ENCODE measurements at places on chromosomes 3 and 15.

DNA sequence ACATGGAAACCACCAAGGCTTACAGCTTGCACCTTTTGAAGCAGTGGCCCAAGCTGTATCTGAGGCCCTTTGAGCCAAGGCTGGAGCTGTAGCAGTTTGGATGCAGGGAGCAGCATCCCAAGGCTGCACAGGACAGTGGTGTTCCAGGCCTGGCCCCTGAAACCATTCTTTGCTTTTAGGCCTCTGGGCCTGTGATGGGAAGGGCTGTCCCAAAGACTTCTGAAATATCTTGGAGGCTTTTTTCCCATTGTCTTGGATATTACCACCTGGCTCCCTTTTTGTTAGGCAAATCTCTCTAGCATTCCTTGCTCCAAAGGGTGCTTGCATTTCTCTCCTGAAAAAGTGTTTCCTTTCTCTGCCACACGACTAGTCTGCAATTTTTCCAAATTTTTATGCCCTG is 302.8 kb upstream of the MDFIC2 start:
- no peak for DNase-seq

DNA sequence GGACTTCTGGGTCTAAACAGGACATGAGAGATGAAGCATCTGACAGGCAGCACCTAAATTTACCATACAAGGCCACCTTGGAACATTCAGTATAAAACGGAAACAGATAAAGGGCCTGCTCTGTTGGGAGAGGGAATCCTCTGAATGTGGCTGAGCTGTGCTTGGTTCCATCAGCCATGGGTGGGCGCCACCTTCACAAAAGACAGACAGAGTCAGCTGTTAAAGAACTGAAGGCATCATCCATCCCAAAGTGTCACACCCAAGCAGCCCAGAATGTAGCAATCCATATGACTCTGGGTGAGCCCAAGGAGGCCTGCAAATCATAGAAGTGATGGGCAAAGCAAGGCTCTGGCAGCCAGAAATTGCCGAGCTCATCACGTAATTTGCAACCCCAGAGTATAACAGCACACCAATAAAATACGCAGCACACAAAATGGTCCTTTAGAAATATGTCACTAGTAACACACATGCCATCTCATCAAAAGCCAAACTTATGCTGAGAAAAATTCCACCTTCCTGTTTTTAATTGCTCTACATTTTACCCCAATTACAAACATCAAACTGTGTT is 24.8 kb upstream of the RBP1 start:
- DNase-seq = no peak

DNA sequence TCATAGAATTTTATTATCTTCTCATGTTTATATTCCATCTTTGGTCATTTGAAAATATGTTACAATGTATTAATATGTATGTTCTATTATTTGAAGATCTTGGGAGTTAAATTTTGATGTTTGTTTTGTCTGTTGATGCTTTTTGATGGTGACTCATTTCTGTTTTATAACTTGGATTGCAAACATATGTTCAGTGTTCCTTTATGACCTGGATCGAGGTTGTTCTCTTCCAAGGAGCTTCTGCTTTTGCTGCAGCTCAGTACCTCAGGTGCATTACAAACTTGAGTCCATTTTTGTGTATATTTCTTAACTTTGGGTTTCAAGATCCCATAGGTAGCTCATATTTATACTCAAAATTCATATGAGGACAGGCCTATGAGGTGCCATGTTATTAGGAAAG is 37.1 kb downstream of the ESYT3 start:
- DNase-seq = no peak

GRCh38 chr3:176905331-176905730 is 292.0 kb downstream of the TBL1XR1 start:
- DNase-seq = no peak

DNA sequence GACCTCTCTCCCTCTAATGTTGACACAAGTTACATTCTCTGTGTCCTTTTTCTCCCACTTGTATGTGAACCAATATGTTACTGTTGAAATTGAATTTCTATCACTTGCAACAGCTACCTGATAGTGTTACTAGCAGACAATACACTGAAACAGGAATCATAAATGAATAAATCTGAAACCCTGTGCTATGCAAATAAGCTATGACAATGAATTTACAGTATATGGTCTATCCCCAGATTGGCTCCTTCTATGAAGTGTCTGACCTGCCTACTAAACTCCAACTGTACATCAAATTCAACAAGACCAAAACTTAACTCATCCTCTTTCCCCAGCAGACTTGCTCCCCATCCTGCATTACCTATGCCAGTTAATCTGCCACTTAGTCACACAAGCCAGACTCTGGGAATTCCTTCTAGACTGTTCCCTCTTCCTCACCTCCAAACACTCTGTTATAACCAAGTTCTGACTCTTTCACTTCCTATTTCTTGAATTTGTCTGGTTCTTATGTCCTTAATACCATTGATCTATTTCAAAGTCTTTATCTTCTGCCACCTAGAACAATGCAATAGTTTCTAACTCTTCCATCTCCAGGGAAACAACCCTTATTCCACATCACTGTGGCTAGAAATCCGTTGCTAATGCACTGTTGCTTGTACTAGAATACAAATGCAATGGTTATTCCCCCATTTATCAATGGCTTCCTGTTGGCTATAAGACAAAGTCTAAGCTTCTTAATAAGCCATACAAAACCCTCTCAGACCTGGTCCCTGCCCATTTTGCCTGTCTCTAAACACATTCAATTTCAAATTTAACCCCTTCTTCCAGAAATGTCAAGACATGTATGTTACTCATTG is 13.4 kb upstream of the ZNF639 start:
- no peak for DNase-seq

- no peak for DNase-seq
These were observed 610.2 kb upstream of the ROBO2 start for GRCh38 chr3:76429581-76430177.

GRCh38 chr3:1394188-1394587 is 301.4 kb downstream of the CNTN6 start:
- no peak for DNase-seq

DNA sequence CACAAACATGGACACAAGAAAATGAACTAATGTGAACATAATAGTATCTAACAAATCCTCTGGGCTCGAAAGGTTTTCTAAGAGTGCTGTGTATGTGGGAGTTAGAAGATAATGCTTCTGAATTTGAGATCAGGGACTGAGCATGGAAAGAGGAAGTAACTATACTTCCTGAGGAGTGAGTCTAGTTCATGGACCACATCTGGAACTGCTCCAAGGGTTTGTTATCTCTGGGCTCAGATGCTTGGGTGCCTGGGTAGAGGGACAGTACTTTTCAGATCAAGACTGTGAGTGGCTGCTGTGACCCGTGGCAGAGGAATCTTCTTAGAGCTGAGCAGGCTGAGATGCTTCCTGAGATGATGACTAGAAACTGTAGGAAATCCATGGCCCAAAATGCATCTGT is 28.5 kb downstream of the TBC1D23 start:
- DNase-seq = no peak

DNA sequence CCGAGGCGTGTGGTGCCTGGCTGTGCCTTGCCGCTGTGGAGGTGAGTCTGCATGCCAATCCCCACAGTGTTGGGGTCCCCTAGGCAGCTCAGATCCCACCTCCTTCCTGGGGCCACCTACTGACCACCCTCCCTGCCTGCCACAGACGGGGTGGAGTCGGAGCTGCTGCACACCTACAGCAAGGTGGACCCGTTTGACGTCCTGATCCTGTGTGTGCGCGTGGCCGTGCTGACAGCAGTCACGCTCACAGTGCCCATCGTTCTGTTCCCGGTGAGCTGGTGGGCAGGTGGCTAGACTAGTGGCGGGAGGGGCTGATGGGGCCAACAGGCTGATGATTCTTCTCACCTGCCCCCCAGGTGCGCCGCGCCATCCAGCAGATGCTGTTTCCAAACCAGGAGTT is 13.4 kb downstream of the SLC38A3 start:
- DNase-seq = no peak

- no peak for DNase-seq
These were observed 141.6 kb upstream of the MEF2A start for GRCh38 chr15:99424131-99424571.

- DNase-seq = no peak
These were observed 8.9 kb upstream of the SEMA5B start for GRCh38 chr3:123036352-123037014.

DNA sequence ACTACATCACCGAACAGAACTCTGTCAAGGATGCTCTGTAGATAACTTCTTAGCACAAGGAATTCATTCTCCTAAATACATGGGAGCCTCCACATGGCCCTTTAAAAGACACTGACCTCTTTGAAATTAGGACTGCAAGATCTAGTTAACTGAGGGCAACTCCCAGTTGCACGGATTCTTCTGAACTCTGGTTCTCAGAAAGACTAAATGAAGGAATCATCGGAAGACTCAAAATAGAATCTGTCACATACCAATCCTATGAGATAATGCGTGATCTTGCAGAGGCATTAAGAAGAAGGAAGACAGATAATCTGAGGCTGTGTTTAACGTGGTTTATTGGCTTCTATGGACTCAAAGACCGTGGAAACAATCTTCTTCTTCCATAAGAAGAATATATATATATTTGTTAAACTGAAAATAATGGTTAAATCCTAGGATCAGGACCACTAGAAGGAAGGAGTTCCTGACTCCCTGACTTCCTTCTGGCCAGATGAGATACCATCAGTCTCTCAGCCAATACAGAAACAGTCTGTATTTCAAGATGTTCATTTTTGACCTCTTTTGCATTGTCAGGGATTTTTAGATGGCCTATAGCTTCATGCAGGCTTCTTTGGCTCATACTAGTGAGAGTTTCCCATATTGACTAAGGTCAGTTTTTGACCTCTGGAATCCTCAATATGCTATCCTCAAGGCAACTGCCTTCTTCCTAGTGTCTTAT is 33.9 kb upstream of the TBC1D23 start:
- no peak for DNase-seq

GRCh38 chr3:149523512-149524299 is 49.2 kb downstream of the TM4SF4 start:
- no peak for DNase-seq

- DNase-seq = no peak
These were observed 20.2 kb upstream of the TM4SF18 start for GRCh38 chr3:149353581-149354184.

DNA sequence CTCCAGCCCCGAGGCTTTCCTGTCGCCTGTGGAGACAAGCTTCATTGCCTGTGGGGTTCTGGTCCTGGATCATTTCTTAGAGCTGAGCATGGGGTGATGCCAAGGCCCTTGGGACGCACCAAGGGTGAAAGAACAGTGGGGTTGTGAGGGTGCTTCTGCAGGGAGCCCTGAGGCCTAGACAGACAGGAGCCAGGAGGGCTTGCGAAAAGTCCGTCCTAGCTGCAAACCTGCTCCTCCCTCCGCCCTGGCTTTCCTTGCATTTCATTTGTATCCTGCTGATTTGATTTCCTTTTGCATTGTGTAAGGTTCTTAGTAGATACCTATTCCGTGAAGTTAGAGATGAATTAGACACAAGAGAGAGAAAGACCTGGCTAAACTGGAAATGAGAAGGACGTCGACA is 286.9 kb upstream of the C2CD4B start:
- no peak for DNase-seq

Measured in stimulated activated CD8-positive, alpha-beta memory T cell treated with anti-CD3 and anti-CD28 coated beads, Interleukin-15, amount 100 ng/mL, for 48 hours (primary cell).